T-helper 2 cell (primary cell): ENCODE measurements at places on chromosomes 5 and 9.

- no peak for DNase-seq
Observed at GRCh38 chr5:13508559-13508958, 435.9 kb downstream of the DNAH5 start.

DNA sequence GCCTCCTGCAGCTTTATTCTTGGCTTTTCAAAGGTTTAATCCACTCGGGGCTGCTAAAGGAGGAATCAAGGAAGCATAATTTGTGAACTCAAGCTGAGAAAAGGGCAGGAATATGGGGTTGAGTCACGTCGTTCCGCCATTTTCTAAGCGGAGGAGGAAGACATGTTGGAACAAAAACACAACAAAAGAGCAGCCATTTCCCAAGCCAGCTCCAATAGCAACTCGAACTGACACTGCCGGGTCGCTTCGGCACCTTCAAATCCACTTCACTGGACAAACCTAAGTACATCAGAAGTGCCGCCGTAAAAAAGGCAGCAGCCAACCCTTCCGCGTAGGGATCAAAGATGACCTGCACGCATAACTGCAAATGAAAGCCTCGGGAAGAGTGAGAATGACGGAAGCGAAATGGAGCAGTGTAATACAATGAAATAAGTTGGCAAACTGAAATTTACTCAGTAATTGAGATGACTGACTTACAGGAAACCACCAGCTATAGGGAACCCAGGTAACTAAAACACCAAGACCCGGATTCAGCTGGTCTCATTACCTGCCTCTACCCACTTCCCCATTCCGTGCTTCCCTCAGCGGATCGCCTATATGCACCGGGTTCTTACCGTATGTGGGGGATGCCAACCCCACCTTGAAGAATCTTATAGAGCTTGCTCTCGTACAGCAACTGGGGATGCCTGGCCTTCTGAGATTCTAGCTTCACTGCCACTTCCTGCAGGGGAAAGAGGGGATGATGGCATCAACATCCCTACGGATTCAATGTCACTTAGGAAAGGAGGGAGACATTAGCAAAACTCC, 1.6 kb downstream of the CSNK1A1 start:
- DNase-seq = no peak

DNA sequence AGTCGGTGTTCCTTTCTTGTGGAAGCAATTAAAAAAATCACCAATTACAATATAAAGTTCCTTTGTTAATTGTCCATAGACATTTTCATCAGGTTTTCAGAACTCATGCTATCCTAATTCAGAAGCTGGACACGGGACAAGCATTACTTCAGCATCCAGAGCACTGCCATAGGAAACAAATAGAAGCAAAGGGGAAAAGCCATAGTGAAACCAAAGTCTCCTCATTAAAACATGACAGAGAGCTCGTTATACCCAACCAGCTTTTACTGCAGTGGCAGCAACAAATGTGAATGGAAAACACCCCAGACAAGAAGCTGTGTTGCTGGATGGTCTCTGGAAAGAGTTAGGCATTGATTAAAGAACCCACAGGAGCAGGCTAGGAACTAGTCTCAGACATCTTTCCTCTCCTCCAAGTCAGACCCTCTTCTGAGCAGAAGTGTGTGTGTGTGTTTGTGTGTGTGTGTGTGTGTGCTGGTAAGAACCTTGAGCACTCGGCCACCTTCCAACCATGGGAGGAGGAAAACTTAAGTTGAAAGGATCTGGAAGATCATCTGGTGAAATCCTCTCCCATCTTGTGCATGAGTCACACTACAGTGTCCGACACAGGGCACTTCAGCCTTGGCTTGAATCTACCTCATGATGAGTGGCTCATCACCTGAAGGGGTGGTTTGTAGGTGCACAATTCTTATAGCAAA, 162.6 kb upstream of the ADAMTS16 start:
- DNase-seq = no peak

DNA sequence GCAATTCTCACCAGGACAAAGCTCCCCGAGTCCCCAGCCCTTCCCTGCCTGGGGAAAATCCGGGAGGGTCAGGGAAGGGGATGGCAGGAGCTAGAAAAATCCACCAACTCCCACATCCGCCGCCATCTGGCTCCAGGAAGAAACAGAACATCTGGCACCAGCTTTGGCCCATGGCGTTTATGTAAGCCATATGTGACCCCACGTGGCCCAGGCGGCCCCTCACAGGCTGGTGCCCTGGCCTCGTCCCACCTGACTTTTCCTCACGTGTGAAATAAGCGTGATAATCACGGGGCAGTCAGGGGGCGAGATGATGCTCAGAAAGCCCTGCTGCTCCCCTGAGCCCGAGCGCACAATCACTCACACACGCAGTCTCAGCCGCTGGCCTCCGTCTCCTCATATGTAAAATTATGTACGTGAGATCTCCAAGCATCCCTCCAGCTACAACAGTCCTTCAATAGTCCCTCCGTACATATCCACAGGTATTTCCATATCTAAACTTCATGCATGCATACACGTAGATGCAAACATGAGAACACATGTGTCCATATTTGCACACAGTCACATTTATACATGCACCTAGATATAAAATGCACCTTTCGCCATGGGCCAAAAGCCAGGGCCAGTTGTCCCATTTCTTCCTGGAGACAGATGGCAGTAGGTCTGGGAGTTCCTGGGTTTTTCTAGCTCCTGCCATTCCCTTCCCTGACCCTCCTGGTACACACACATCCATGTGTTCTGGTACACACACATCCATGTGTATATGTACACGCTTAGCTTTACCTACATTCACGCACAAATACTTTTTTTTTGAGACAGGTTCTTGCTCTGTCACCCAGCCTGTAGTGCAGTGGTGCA, 28.9 kb downstream of the PLPP7 start:
- no peak for DNase-seq

DNA sequence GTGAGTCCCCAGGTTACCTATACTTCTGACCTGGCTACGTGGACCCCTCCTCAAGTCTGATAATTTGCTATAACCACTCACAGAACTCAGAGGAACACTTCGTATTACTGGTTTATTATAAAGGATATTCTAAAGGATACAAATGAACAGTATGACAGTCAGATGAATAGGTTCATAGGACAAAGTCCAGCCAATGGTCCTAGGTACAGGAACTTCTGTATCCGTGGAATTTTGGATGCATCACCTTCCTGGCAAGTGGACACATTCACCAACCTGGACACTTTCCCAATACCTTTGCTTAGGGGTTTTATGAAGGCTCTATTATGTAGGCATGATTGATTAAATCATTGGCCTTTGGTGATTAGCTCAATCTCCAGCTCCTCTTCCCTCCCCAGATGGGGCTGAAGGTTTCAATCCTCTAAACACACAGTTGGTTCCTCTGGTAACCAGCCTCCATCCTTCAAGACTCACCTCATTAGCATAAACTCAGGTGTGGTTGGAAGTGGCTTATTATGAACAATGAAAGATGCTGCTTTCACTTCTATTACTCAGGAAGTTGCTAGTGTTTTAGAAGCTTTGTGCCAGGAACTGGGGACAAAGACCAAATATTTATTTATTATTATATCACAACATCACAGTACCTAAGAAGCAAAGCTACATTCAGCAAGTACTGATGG, 149.6 kb upstream of the ELL2 start:
- no peak for DNase-seq

DNA sequence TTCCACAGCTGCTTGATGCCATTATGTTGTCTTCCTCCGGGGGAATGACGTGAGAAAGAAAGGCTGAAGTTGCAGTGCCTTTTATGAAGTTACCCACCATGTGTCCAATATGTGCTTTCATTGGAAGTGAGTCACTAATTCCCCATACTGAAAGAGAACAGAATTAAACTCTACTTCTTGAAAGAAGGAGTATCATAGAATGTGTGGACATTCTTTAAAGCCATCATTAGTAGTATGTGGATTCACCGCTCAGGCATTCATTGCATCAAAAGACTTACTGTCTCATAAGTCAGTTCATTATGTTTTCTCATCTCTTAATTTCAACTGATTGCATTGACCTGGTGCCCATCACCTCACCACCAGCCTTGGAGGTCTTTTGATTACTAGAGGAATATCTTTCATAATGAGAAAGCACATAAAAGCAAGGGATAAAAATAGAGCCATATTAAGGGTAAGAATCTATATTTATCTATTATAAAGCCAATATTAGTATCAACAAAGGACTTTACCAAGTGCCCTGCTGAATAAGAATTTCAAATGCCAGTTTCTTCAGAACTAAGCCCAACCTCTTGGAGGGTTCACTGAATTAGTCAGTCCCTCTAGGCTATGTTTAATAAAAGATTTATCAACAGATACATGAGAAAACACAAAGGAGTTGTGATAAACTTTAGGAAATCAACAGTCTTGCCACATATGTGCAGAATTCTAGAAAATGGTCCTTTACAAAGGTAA, 516.1 kb downstream of the NTRK2 start:
- no peak for DNase-seq

DNA sequence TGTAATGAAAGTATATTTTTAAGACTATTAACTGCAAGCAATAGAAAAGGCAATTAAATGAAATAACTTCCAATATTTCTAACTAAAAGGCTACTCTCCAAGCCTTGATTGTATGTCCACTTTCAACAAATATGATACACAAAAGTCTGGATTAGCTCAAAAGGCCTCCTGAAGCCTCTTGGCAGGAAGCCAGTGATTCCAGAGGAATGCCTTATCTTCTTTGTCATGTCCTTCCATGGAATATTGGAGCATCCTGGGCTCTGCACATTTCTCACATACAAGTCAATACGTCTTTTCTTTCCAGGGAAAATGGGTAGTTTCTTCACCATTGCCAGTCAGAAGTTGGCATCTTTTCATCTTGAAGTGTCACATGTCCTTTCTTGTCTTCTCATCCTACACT, 357.8 kb downstream of the KDM4C start:
- no peak for DNase-seq

DNA sequence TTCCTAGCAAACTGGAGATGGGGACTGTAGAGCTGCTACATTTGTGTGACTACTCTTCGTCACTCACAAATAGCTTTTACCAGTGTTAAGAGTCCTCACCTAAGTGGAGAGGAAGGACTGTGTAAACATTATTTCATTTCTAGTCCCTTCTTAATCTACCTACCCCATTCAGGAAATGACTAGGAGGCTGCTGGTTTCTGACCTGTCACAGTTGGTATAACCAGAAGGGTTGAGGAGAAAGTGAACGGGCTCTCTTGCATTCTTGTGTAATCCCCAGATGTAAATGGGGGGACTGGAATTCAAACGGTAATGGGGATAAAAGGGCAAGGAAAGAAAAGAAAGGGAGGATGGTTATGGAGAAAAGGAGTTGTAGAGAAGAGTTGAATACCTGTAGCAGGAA, 35.4 kb upstream of the BNIP1 start:
- DNase-seq = no peak
